ENCODE measurements at places on chromosomes 7 and 10.

- peak; percentile 94 for DNase-seq
Measured at GRCh38 chr7:149714081-149714909, 59.1 kb downstream of the ZNF467 start.

DNA sequence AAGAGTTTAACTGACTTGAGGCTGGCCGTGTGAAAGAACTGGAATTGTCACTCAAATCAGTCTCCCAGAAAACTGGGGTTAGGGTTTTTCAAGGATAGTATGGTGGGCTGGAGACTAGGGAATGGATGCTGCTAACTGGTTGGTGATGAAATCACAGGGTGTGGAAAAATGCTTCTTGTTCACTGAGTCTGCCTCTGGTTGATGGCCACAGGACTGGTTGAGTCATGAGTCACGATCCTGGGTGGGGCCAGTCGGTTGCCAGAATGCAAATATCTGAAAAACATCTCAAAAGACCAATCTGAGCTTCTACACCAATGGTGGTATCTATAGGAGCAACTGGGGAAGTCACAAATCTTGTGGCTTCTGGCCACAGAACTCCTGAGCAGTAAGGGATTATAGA is 16.3 kb upstream of the BAMBI start:
- no peak for DNase-seq

- DNase-seq, result no peak
Measured at GRCh38 chr7:47617131-47617530, 35.2 kb upstream of the TNS3 start.

DNA sequence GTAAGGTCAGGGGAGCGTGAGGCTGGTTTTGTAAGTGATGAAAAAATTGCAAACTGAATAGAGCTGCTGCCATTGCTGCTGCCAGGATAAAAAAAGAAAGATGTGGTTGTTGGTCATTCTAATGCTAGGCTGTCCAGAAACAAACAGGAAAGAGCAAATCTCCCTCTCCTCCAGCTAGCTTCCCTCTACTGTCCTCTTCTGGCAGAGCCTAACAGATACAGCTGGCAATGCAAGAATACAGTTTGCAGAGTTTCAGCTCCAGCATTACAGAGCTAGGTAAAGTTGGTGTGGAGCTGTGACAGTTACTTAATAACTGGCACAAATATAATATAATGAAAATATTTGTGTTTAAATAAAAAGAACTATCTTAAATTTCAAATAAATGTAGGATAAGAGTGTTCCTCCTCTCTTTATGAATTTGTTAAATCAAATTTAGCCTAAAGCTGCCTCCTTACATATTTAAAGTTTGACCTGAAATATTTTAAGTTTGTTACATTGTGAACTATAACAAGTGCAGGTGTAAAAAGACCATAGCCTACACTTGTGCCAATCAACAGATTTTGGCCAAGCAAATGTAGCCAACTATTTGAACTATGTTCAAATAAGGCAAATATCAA is 407.7 kb downstream of the SH2D4B start:
- no peak for DNase-seq

DNA sequence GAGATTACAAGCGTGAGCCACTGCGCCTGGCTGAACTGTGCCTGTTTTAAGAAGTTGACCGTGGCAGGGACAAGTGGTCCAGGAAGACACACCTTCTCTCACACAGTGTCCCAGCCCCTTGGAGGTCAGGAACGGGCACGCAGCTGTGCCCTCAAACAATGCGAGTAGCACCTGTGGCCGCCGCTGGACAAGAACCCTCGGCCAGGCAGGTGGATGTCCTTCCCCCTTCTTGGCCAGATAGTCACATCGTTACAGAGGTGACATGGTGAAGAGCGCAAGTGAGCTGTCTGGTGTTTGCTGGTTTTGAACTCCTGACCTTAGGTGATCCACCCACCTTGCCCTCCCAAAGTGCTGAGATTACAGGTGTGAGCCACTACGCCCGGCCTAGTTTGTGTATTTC is 8.8 kb downstream of the ZFAND2A start:
- no peak for DNase-seq

- no peak for DNase-seq
Measured at GRCh38 chr7:6500691-6501090, 50.6 kb downstream of the GRID2IP start.

DNA sequence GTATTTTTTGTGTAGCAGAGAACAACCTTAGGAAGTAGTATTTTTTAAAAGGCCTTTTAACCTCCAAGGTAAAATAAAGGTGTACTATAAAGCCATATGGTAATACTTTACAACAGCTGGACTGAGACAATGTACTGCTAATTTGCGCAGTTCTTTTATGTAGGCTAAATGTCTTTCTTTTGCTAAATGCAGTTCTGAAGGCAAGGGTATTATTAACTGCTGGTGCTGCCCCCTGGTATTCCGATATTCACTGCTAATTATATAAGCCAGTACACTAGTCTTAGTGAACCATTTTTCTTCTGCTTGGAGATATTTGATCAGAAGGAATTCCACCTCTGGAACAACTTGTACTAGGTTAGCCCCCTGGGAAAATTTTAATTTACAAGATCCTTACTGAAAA is 272.0 kb upstream of the FERD3L start:
- DNase-seq, result no peak

DNA sequence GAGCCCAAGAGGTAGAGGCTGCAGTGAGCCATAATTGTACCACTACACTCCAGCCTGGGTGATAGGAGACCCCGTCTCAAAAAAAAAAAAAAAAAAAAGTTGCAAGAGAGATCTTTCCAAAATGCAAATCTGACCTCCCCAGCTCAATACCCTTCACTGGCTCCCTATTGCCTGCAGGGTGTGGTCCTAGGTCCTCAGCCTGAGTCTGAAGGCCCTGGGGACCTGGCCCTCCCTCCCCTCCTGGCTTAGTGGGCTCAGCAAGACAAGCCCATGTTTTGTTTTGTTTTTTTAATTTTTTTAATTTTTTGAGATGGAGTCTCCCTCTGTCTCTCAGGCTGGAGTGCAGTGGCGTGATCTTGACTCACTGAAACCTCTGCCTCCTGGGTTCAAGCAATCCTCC is 20.6 kb downstream of the SRRM3 start:
- no peak for DNase-seq

DNA sequence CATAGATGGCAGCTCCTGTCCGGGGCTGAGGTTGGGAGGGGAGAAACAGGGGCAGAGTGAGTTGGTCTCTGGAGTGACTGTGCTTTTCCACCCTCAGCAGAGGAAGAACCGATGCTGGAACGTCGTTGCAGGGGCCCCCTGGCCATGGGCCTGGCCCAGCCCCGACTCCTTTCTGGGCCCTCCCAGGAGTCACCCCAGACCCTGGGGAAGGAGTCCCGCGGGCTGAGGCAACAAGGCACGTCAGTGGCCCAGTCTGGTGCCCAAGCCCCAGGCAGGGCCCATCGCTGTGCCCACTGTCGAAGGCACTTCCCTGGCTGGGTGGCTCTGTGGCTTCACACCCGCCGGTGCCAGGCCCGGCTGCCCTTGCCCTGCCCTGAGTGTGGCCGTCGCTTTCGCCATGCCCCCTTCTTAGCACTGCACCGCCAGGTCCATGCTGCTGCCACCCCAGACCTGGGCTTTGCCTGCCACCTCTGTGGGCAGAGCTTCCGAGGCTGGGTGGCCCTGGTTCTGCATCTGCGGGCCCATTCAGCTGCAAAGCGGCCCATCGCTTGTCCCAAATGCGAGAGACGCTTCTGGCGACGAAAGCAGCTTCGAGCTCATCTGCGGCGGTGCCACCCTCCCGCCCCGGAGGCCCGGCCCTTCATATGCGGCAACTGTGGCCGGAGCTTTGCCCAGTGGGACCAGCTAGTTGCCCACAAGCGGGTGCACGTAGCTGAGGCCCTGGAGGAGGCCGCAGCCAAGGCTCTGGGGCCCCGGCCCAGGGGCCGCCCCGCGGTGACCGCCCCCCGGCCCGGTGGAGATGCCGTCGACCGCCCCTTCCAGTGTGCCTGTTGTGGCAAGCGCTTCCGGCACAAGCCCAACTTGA is 2.7 kb downstream of the REPIN1 start:
- DNase-seq, result no peak

DNA sequence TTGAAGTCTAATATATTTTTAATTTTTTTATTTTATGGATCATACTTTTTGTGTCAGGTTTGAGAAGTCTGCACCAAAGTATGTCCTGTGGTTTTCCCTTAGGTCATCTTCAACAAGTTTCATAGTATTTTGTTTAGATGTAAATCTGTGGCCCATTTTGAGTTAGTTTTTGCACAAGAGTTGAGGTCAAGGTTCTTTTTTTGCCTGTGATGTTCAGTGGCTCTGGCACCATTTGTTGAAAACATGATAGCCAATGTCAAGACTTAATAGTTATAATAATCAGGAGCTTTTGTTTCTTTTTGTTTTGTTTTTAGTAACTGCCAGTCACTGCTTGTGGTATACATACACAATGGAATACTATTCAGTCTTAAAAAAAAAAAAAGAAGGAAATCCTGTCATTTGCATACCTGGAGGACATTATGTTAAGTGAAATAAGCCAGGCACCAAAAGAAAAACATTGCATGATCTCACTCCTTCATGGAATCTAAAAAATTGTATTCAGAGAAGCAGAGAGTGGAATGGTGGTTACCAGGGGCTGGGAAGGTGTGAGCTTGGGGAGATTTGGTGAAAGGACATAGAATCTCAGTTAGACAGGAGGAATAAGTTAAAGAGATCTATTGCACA is 61.3 kb downstream of the EGFR start:
- no peak for DNase-seq

GRCh38 chr7:2417981-2418481 is 14.6 kb downstream of the CHST12 start:
- DNase-seq, result peak; percentile 55

DNA sequence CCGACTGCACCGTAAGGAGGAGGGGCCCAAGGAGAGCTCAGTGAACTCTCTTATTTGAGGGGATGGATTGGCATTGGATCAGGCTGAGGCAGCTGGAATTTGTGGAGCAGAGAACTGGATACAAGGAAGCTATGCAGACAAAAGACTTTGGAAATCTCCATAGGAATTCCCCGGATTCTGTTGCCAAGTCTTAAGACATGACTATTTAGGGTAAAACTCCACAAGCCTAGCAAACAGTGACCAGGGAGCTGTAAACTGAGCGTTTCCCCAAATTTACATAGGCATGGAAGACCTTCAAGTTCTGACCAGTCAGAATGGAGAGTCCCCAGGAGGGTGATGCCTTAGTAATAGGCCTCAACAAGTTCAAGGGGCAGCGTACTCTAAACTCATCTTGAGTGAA is 82.5 kb upstream of the PCBD1 start:
- no peak for DNase-seq

GRCh38 chr10:12350167-12350872 is 973 bp downstream of the CAMK1D start:
- DNase-seq, result peak; percentile 52

GRCh38 chr10:113713640-113713982 is 33.9 kb downstream of the CASP7 start:
- no peak for DNase-seq

GRCh38 chr7:72334066-72334465 is 78.1 kb downstream of the CALN1 start:
- no peak for DNase-seq

DNA sequence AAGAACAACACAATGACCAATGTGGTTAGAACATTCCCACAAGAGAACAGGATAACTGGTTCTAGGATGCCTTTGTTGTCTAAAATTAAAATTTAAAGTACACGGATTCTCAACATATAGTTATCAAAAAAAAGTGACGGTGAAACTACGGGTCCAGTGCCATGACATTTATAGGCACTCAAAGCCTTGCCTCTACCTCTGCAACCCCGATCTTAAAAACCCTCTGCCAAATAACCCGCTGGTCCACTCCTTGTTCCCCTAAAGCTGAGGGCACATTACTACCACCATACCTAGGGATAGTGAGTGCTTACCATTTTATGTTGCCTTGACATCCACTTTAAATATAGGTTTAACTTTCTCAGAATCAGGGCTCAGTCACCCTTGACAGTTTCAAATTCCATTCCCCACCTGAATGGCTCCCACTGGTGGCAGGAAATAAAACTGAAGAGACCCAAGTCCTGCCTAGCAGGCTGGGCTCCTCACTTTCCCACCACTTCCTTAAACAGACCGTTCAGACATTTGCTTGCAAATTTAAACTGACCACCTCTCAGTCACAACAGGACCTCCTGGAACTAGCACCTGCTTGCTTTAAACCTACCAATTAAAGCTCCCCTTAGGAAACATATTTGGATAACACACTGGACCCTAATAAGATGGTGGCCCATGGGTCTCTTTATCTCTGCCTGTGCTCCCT is 169.9 kb upstream of the ASAH2 start:
- peak; percentile 36 for DNase-seq

GRCh38 chr10:30000802-30001571 is 58.4 kb downstream of the JCAD start:
- DNase-seq, result no peak

GRCh38 chr10:18418541-18419215 is 232.7 kb downstream of the NSUN6 start:
- no peak for DNase-seq

DNA sequence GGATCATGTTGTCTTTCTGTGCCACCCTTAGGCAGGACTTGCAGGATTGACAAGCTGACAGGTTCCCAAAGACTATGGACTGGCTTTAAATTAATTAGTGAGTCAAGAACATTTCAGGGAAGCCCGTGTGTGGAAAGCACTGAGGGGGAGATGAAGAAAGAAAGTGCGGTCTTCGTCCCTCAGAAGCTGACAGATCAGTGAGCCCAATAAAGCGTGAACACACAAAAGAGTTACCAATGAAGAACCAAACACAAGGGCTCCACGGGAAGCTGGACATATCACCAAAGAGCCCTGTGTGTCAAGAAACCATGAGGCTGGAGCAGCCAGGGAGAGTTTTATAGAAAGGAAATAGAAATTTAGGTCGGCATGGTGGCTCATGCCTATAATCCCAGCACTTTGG is 725.8 kb downstream of the PARD3 start:
- DNase-seq, result no peak
